Occipital lobe (tissue), 3 donors: ENCODE measurements at places on chromosomes 1 and 21.
A peak's percentile ranks its signal among the peaks of the same experiment; 100 is the strongest.

DNA sequence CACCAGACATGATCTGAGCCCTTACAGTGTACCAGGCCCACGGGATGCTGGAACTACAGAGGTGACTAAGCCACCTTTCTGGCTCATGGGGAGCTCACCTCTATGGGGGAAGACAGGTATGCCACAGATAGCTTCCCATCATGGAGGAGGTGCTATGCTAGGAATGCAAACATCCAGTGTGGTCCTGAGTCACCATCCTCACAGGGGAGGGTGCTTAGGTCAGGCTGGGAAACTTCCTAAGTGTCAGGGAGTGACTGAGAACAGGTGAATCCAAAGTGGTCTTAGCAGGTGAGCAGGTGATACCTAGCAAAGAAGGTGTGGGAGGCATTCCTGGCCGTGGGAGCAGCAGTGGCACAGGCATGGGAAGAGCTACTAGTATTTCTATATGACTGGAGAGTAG lies 8.6 kb upstream of the RASSF5 start:
- DNase-seq: no peak

DNA sequence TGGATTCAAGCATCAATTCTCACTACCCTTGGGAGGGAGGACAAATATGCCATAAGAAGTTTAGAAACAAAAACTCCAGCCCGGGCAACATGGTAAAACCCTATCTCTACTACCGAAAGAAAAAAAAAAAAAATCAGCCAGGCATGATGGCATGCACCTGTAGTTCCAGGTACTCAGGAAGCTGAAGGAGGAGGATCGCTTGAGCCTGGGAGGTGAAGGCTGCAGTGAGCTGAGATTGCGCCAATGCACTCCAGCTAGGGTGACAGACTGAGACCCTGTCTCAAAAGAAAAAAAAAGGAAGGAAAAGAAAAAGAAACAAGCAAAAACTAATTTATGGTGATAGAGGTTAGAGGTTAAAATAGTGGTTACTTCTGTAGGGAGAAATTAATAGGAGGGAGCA lies 9.6 kb downstream of the ZNF644 start:
- no peak for DNase-seq

- no peak for DNase-seq
These were observed 90.8 kb downstream of the NFIA start for GRCh38 chr1:61173118-61173517.

DNA sequence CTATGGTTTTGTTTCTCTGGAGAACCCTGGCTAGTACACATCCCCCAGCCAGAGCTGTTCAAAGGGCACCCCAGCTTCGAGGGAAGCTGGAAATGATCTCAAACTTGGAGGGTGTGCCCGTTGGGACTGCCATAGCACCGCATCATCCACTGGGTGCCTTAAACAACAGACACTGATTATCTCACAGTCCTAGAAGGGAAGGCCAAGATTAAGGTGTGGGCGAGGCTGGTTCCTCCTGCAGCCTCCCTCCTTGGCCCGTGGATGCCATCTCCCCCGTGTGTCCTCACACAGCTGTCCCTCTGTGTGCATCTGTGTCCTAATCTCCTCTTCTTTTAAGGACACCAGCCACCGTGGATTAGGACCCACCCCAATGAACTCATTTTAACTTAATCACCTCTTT lies 4.2 kb upstream of the IBA57 start:
- no peak for DNase-seq

DNA sequence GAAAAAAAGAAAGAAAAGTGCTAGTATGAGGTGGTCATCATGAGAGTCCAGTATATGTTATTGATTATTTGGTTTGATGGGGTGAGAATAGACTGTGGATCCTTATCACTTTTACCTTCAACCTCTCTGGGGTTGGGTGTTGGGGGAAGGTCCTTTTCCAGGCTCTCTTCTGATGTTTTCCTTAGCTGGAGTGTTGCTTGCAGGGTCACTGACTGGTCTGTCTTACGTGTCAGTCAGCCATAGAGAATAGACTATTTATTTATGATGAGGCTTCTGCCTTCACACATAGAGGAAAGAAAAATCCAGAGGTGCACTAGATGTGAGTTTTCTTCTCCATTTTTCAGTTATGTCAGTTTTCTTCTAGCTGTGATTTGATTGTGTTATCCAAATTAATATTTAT lies 36.5 kb downstream of the MAP3K21 start:
- no peak for DNase-seq

GRCh38 chr1:167328306-167328815 lies 107.7 kb downstream of the POU2F1 start:
- DNase-seq: no peak

- no peak for DNase-seq
These were observed 92.6 kb upstream of the VAV3 start for GRCh38 chr1:108057541-108057940.

DNA sequence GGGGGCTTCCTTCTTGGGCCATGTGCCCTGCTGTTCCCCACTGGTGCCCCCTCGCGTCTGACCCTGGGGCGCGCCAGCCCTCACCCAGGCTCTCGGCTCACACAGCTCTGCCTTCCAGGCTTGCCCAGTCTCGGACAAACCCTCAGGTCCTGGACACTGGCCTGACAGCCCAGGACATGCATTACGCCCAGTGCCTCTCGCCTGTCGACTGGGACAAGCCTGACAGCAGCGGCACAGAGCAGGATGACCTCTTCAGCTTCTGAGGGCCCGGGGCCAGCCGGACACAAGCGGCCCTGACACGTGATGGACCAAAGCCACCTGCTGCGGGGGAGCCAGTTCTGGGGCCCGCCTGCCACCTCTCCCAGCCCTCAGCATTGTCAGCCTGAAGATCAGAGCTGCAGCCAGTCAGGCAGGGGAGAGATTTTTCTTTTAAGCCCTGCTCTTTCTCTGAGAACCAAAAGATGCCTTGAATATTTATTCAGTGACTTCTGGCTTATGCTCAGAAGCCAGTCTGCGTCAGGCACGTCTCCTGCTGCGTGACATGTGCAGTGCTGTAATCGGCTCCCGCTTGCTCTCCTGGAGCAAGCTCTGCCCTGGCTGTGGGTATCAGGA lies 23.4 kb downstream of the LDLRAP1 start:
- DNase-seq: peak; percentile 67

DNA sequence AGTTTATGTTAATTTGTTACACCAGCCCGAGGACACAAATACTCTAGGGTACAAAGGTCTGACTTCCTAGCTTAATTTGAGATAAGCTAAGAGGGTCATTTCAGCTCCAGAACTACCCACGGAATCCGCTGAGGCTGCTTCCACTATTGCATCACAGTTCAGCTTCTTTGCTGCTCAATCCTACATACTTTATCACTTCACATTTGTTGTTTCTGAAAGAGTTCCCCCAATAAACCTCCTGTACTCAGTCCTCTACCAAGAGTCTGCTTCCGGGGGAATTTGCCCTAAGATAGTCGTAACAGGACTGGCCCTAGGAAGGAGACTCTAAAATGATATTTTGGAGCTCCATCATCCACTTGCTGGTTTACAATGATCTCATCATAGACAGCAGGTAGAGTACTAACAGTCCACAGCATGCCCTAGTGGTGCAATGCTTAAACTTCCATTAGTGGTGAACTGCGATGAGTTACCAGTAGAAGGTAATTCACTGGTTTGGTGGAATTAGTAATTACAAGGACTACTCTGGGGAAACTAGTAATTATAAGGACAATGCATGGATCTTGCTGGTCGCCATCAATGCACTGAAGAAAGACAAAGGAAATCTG lies 229.3 kb downstream of the USH2A start:
- no peak for DNase-seq

DNA sequence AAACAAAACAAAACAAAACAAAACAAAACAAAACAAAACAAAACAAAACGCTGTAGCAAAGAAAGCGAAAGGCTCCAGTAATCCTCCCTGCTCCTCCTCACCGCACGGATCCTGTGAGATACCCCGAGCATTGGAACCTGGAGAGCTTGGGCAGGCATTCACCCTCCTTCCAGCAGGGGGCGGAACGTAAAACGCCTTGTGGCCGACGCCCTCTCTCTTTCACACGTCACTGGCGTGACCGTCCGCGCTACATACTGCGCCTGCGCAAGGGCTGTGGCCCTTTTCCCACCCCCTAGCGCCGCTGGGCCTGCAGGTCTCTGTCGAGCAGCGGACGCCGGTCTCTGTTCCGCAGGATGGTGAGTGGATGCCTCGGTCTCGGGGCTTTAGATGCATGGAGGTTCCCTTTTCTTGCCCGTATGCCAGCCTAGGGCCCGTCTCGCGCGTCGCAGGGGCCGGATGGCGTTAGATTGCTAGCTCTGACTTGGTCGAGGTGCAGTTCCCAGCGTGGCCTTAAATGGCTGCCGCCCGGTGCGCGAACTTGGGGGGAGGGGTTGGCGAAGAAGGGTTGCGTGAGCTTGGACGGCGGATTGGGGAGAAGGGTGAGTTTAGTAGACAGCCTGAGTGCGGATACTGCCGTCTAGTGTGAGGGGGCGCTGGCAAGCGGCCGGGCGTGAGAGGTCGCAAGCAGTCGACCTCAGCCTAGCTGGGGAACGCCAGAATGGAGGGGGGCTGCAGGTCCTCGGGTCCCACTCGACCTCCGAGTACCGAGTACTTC lies at the start of gene RPL5:
Gene RPL5 (plus strand): TSS at position 279 of the 775 bp plus-strand sequence. CDS start 75 bp downstream, at position 354.
- DNase-seq: peak; percentile 94

DNA sequence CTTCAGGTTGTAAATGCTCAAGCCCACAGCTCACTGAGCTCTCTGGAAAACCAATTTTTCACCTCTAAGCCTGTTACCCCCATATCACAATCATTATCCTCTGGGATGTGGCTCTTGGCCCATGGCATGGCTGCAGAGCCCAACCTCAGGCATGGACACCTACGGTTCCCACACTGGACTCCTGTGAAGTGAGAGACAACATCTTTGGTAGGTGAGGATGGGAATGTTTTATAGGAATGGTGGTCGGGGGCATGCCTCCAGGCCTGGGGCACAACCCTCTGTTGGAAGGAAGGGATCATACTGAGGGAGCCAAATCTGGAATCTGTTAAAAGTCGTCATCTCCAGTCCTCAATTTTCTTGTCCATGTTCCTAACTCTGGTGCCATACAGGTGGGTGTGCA lies 179.1 kb downstream of the FOXD2 start:
- DNase-seq: no peak

GRCh38 chr1:115827452-115828044 lies 13.4 kb downstream of the NHLH2 start:
- no peak for DNase-seq

DNA sequence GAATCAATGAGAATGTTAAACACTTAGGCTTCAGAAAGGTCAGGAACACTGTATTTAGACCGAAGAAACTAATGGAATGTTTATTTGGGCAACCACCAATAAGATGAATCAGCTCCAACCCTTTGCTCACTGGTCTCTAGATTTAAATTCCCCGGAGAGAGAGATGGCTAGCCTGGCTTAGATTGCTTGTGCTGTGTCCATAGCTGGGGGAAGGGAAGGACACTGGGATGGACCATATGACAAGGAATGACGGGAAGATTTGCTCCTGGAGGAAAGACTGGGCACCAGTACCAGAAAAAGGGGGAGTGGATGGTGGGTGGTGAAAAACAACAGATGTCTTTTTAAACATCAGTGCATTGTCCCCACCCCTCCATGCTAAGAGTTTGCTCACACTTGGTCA lies 426.6 kb downstream of the DUSP10 start:
- no peak for DNase-seq

DNA sequence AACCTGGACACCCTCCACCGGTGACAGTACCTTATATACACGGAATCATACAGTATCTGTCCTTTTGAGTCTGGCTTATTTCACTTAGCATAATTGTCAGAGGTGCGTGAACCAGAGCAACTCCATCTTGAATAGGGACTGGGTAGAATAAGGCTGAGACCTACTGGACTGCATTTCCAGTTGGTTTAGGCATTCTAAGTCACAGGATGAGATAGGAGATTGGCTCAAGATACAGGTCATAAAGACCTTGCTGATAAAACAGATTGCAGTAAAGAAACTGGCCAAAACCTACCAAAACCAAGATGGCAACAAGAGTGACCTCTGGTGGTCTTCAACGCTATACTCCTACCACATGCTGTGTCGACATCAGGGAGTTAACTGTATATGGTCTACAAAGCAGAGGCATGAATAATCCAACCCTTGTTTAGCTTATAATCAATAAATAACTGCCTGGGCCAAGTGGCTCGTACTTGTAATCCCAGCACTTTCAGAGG lies 1.4 kb upstream of the FDPS start:
- DNase-seq: no peak

- no peak for DNase-seq
These were observed 141.4 kb downstream of the SMYD3 start for GRCh38 chr1:246365708-246366107.

GRCh38 chr1:170686291-170686690 lies 22.4 kb downstream of the PRRX1 start:
- DNase-seq: no peak

DNA sequence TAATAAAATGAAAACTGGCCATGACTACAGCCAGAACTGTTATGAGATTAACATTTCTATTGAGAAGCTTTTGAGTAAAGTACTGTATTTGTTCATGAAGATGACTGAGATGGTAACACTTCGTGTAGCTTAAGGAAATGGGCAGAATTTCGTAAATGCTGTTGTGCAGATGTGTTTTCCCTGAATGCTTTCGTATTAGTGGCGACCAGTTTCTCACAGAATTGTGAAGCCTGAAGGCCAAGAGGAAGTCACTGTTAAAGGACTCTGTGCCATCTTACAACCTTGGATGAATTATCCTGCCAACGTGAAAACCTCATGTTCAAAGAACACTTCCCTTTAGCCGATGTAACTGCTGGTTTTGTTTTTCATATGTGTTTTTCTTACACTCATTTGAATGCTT lies 164.0 kb downstream of the NEK7 start:
- DNase-seq: no peak

GRCh38 chr1:29646161-29646775 lies 409.9 kb downstream of the PTPRU start:
- no peak for DNase-seq

- DNase-seq: no peak
These were observed 209.6 kb upstream of the HOOK1 start for GRCh38 chr1:59605184-59605583.

DNA sequence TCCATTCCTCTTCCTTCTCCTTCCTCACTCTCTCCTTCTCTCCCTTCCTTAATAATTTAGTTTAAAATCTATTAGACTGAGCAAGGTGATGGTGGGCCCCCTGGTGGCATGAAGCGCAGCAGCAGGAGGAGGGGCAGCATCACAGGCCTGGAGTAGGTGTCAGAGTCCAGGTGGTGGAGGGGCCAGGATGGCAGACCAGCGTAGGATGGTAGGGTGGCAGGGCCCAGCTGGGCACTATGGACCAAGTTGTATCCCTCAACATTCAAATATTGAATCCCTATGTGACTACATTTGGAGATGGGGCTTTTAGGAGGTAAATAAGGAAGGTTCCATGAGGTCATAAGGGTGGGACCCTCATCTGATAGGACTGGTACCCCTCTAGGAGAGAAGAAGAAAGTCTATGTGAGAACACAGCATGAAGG lies 61.0 kb downstream of the WDR4 start:
- DNase-seq: no peak

- DNase-seq: no peak
These were observed 20.3 kb upstream of the TXLNA start for GRCh38 chr1:32159189-32159588.

DNA sequence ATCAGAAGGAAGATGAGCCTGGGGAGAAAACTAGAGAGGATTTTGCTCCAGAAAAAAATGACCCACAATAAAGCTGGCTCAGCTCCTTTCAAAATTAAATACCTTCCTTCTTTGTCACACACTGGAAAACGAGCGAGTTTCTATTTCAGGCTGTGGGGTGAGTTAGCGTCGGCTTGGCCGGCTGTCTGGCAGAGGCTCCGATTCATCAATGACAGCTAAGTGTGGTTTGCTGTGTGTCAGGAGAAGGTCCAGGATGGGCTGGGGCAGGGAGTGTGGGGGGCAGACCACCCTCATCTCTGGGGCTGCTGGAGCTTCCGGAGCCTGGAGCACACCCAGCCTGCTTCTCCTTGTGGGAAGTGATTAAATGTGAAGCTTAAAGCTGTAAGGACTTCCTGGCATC lies 120.2 kb downstream of the ETS2 start:
- DNase-seq: peak; percentile 15

GRCh38 chr1:173871091-173871490 lies 2.9 kb downstream of the ZBTB37 start:
- DNase-seq: no peak
